GM10248 (cell line): ENCODE measurements at places on chromosomes 3 and 15.

DNA sequence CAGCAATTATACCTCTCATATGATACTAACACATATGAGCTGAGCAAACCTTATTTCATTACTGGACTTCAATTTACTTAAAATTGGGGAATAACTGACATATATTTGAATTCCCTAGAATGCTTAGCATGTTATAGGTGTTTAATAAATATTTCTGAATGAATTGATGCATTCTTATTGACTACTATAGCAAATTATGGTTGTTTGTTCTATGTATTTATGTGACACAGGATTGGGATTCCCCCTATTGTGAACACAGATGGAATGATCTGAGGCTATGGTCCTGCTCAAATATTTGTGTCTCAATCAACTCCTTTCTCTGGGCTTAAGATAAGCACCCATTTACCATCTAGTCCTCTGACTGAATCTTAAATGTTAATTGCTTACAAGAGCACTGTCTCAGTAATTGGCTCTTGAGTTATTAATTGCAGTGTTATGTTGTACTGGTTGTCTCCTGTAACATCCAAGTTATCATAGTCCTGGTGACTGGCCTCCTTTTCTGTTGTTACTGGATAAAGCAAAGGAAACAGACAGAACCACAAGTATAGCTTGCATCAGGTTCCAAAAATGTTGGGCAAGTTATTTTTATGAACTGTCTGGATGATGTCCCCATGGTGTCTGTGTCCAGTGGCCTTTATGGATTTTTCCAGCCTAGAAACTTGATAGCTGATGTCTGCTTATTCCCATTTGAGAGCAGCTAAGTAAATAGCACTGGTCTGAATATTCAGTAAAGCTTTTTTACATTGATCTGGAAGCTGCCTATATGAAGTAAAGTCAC, 2.3 kb upstream of the UACA start:
- no peak for DNase-seq

DNA sequence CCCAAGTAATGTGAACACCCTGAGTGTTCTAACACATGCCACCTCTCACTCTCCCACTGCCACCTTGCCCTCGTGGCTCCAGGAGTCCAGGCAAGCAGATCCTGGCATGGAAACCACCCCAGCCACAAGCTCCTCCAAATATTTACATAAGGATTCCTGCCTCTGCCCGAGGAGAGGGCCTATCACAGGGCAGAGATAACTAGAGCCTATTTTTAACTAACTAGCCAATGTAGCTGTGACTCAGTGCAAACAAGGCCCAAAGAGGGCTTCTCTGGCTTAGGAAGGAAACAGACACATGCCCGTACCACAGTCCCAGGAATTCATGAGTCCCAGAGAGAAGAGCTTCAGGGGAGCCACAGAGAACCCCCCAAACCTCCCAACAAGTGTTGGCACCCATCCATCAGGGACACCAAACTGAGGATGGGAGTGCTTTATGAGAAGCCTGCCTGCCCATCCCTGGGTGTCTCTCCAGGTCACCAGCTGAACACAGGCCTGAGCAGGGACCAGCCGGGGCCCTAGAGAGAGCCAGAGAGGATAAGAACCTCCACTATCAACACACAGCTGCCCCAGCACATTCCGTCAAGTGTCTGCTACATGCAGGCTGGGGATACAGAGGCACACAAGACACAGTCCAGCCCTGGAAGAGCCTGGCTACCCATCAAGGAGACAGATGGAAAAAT, 9.2 kb downstream of the FYCO1 start:
- DNase-seq, result no peak

DNA sequence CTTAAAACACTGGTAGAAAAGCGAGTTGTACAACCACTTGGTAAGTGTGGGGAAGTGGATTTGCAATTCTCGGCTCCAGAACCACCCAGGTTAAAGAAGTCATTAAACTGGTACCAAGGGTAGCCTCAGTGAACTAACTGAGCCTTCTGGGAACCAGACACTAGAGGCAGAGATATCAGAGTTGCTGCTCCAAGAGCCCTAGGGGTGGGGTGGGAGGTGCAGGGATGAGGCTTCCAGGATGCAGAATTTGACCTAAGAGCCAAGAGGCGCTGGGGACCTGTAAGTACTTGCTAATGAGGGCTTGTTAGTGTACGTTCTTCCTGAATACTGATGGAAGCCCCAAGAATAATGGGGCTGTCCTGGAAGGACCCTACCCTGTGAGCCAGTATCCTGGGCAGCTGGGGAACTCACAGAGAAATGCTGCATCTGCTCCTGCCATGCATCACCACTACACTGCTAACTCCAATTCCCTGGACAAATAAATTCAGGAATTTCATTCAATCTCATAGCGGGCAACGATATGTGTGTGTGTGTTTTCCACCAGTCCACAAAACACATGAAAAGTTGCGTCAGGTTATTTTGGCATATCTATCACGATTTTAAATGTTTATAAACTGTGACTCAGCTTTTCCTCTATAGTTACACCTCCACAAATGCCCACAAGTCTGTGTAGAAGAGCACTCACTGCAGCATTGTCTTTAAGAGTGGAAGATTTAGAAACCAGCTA, 23.8 kb downstream of the STIMATE start:
- DNase-seq, result no peak

DNA sequence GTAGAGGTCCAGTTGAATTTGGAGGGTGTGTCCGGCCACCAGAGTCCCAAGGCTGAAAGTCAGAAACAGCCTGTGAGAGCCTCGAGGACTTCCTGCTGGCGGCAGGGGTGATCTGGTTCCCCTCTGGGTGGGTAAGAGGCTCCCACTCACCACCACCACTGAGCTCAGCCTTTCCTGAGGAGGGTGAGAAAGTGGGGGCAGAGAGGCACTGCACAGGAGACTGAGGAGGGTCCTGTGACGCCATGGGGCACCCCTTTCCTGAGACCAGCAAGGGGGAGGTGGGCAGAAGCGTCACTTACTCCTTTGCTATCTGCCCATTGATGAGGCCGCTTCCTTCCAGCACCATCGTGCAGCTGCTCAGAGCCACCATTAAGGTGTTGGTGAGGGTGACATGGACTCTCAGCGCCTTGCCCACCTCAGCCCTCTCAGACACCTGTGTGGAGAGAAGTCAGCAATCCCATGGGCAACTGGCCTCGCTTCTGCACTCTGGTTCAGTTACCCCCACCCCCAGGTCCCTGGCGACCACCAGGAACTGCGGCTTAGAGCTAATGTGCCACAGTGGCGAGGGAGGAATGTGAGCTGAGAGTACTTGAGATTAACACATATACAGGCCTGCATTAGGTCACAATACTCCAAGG, 10.0 kb upstream of the TGM5 start:
- DNase-seq, result no peak

DNA sequence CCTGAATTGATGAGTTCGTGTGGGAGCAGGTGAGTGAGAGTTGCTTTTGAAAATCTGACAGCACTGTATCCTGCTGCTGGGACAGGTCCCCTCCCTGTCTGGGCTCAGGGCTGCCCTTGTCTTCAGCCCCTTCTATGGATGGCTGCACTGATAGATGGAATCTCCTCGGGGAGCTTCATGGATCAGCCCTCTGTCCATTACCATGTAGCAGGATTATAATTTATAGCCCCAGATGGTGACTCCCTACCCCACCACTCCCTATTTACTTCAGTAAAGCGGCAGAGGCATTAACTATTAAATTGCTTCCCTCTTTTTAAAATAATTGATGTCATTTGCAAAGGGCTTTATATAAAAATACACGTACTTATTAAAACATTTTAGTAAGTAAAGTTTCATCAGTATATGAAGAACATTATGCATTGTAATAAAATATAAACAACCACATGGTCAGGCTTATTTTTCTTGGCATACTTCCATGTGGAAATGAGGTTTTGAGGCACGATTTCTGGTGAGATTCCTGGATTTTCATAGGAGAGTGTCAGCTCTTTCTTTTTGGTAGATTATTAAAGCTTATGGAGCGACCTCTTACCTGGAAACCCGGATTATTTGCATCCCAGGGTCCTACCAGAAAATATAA, 38.5 kb downstream of the MAP3K13 start:
- no peak for DNase-seq

DNA sequence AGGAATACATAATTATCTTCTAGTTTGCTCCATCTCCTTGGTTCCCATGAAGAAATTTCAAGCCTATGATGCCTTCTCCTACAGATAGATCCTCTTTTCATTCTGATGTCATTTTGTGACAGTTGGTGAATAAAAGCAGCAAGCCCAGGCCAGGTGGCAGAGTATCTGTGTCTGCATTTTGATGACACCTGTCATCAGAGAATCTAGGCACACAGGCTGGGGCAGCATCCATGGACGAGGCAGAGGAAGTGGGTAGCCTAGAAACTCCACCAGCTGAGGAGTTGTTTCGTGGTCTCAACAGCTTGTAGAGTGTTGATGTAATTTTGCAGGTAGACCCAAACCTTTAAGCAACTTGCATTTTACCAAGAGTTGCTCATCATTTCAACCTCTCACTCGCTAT, 269.8 kb downstream of the FEZF2 start:
- DNase-seq, result no peak

DNA sequence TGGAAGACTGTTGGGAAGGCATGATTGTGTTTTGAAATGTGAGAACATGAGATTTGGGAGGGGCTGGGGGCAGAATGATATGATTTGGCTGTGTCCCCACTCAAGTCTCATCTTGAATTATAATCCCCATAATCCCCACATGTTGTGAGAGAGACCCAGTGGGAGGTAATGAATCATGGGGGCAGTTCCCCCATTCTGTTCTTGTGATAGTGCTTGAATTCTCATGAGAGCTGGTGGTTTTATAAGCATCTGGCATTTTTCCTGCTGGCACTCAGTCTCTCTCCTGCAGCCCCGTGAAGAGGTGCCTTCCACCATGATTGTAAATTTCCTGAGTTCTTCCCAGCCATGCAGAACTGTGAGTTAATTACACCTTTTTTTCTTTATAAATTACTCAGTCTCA, 430.5 kb downstream of the OTOL1 start:
- no peak for DNase-seq

DNA sequence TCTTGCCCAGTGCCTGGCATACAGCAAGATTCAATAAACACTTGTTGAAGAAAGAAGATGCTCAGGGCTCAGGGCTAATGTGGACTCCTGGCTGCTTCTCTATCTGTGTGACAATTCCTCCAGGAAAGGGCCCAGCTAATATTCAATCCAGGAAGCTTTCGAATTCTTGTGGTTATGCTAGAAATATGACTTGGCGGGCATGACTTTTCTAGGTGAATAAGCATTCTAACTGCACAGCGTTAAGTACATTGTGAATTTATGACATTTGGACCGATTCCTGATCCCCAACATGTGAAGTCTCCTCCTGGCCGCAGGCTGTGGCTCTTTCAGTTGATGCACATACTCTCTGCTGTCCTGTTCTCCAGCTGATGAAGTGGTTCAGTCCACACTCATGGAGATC, 117.0 kb downstream of the IMPG2 start:
- no peak for DNase-seq

DNA sequence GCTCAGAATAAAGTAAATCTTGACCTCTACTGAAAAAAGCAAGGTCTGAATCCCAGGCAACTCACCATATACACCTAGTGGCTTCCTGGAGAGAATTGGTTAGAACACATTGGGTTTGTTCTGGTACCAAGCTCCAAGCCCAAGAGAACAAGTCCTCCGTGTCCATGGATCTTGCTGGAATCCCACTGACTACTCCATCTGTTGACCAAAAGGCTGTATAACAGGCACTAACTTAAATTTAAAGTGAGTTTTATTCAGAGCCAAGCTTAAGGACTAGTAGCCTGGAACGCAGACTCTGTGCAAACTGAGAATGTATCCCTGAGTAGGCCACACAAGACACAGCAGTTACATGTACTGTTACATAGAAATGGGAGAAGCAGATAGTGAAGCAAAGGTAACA, 342.1 kb upstream of the LRRC3B start:
- no peak for DNase-seq

DNA sequence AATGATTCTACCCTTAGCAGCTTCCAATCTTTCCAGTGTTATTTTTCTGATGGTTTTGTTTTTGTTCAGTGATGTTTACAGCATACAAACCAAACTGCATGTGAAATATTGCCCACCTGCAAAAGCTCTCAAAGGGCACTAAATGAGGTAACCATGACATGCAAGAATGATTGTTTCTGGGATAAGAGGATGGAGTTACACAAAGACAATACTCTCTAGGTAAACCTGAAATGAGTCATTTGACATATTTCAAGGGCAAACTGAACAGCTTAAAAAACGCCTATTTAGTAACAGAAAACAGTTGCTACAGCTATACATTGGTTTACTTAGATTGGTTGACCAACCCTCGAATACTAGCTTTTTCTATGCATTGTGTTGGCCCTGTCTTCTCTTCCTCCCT, 481.7 kb downstream of the ZPLD1 start:
- no peak for DNase-seq

DNA sequence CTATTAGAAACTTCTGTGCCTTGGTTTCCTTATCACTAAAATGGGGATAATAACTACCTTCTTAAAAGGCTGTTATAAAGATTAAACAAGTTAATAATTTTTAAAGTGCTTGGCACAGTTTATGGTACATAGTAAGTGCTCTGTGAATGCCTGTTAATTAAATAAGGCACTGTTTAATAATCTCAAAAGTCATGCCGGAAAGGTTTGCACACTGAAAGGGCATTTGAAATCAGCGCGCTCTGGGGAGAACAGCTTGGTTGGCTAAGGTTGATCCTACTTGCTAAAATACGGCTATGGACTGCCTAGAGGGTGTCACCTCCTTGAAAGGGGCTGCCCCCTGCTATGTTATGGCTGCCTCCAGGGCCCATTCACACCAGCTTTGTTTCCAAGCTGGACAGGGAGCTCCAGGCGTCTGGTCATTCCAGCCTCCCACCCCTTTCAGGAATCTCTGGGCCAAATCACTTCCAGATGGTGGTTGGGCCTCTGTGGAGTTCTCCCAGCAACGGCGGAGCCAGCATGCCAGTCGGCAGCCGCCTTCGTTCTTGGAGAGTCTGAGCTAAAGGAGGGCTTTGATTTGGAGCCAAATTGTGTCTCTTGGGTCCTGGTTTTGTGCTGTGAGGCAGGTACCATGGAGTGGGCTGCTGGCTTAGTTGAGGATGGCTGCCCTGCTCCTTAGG, 5.9 kb downstream of the FLNB start:
- no peak for DNase-seq

DNA sequence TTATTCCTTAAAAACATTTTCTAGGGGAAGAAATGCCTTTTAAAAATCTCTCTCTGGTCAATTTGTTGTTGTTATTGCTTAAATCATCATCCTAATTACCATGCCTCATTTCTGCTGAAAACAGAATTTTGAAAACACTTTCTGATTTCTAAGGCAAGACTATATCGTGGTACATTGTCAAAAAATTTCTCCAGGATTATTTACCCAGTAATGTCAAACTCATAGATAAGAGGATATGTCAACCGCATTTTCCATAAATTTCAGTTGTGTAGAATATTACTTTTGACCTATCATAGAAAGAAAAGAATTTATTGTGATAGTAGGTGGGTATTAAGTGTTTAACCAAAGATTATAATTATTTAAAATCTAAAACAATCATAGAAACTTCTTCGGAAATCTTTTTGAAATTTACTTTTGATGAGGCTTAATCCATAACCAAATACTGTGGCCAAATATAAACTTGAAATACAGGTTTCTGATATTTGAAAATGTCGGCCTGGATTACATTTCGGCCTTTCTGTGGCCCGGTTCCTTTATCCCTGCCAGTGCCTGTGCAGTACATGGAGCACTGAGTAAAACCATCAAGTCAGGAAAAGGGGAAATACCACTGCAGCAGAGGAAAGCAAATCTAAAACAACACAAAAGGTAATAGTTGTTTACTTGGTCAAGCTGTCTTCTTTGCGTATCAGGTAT, 173.4 kb downstream of the MYRIP start:
- DNase-seq, result no peak
